NCI-H2029 (cell line): ENCODE measurements at places on chromosomes 11 and 22.

DNA sequence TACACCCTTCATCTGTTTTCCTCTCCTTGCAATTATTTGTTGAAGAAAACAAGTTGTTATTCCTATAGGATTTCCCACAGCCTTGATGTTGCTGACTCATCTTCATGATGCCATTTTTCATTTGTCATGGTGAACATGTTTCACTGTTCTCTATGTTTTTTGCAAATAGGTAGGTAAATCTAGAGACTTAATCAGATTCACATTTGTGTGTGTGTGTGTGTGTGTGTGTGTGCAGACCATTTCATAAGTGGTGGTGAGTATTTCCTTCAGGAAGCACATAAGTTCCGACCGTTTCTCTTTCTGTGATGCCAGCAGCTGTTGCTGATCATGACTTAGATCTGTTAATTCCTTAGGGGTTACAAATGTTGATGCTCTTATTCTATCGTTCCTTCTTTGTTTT lies 80.3 kb upstream of the IZUMO1R start:
- no peak for DNase-seq

- no peak for DNase-seq
Measured at GRCh38 chr11:100328626-100329340, 358.3 kb upstream of the ARHGAP42 start.

DNA sequence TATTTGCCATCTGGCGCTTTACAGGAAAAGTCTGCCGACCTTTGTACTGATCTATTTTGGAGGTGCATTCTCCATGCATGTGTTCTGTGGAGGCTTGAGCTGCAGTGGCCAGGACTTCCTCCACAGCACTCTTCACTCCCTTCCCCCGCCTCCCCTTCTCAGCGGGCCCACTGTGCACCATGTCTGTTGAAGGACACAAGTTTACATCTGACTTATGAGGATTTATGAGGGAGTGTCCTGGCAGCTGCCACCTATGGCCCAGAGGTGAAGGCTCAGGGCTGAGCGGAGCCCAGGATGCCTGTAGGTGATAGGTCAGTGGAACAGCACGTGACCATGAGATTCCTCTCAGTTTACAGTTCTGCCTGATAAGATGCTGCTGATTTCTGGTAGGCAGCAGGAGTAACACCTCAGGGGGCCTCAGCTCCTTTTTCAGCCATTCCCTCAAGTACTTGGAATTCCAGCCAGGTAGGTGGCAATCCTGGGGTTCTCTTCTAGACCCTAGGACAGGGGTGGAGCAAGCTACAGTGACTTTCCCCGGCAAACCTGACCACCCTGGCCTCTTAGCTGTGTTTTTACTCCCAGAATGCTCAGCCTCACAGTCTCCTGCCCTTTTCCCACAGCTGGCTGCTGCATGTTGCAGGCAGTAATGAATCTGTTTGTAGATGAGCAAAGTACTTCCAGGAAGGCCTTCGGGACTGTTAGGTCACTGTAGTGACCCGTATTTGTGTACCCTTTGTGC lies 59.9 kb downstream of the PPFIBP2 start:
- DNase-seq, result no peak

- DNase-seq, result peak; percentile 54
Measured at GRCh38 chr22:34105461-34106062, 185.3 kb upstream of the LARGE1 start.

GRCh38 chr11:23570828-23571227 lies 710.6 kb upstream of the CCDC179 start:
- DNase-seq, result no peak

DNA sequence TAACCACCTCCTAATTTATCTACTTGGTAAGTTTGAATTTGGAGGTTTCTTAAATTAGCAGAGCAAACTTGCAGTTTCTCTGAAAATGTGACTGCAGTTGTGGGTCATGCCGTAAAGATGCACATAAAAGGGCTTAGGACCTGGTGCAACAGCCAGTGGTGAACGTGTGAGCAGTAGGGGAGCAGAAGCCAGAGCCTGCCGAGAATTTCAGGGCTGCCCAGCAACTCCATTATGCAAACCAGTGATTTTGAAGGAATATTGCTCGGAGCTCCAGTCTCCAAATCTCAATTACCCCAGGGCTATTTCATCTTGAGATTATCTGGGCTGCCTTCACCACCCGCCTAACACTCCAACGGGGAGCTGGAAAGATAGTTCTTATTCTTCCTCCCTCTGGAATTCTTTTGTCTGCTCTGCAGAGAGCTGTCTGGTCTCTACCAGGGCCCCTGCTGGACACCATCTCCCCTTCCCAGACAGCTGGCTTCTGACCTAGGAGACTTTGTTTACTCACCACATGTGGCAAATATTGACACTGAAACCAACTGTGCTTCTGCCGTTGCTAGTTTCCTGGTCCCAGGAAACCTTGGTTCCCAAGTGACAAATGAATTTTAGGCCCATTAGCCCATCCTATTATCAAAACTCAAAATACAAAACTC lies 93.9 kb downstream of the DSCAML1 start:
- peak; percentile 81 for DNase-seq

DNA sequence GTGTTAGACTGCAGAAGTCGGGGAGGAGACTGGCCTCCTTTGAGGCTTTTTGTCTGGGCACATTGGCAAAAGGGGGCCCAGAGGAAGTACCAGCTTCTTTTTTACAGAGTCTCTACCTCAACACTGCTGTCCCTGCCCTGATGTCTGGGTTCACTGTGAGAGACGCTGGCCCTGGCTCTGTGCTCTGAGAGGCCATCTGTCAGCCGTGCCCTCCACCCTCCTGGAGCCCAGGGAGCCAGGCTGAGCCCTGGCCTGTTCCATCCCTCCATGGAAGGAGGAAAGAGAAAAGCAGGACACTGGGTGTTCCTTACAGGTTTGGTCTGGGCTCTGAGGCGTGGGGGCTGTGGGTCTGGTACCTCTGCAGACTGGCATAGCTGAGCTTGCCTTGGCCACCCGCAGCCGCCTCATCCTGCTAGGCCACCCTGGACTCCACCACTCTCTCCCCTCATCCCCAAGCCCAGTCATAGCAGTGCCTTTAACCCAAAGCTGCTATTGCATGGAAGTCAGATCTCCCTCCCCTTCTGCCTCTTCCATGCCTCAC lies 105.5 kb upstream of the PARVA start:
- DNase-seq, result no peak

DNA sequence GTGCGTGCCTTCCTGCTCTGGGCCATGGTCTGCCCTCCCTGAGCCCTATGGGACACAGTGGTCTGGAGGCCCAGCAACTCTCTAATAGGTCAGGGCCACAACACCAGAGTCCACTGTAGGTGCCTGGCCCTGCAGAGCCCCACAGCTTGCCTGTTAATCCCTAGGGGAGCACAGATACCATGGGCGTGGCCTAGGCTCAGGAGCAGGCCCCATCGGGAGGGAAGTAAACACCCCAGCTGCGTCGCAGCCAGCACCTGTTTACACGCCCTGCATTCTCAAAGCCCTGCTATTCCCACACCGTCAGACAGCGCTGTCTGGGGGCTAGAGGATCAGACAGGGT lies 2.5 kb downstream of the KCTD17 start:
- DNase-seq, result no peak

DNA sequence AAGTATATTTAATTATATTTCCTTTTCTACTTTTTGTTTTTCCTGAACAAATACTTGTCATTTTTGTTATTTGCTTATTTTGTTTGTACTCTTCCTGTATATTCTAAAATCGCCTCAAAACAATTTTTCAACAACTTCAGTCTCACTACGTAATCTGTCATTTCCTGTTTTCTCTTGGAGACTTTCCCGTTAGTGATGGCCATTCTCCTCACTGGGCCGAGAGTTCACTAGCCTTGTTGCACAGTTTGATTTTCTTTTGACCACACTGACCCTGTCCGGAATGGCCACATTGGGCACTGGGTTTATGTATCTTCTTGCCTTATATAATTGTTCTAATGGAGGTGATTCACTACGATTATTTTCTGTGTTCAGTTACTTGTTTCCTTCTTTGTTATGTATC lies 726.1 kb downstream of the FAM181B start:
- DNase-seq, result no peak

DNA sequence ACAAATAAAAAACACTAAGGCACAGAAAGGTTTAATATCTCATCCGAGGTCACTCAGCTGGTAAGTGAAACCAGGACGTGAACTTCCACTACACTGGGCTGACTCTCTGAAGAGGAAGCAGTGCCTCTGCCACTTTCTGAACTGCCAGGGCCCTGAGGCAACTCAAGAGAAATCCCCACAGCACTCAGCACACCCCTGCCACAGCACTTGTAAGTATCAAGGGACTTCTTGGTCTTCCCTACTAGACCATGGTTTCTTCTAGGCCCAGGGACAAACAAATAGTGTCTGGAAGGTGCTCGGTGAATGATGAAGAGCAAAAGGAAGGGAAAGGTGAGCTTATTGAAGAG lies 49.7 kb downstream of the RPL27A start:
- DNase-seq, result no peak

DNA sequence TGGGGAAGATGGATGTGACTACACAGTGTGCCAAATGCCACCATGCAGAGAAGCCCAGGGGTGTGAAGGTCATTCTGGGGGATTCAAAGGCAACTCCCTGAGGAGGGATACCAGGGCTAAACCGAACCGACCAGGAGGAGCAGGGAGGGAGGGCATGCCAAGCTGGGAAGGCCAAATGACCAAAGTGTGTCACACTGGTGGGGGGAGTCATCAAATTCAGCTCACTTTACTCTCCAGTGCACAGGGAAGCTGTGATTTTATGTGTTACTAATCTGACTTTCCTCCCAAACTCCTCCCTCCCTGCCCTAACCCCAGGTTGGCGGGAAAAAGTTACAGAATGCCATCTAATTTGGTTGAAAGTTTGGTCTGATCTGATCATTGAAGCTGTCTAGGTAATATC lies 29.7 kb upstream of the TSKU start:
- DNase-seq, result no peak

- peak; percentile 82 for DNase-seq
Measured at GRCh38 chr11:117717485-117718314, 79.3 kb downstream of the DSCAML1 start.

GRCh38 chr11:70734911-70735310 lies 336.6 kb downstream of the CTTN start:
- DNase-seq, result no peak

- DNase-seq, result no peak
Measured at GRCh38 chr22:39712751-39713525, 142.4 kb downstream of the CACNA1I start.

- DNase-seq, result no peak
Measured at GRCh38 chr11:67211656-67212436, 54.4 kb upstream of the GRK2 start.

DNA sequence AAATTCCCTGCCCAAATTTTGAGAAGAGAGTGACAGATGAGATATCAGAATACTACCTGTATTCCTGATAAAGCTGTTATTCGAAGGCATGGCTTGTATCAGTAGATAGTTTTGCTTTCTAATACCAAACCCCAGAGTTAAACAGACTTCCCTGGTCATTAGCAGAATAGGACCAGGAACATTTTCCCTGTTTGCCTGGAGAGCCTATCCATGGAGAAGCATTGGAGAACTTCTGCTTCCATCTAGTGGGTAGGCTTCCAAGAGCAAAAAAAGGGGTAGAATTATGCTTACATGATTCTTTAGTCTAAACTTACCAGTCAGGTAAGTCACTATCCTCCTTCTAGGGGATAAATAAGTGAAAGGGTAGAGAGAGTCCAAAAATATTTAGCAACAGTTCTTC lies 14.2 kb downstream of the PDE3B start:
- no peak for DNase-seq

DNA sequence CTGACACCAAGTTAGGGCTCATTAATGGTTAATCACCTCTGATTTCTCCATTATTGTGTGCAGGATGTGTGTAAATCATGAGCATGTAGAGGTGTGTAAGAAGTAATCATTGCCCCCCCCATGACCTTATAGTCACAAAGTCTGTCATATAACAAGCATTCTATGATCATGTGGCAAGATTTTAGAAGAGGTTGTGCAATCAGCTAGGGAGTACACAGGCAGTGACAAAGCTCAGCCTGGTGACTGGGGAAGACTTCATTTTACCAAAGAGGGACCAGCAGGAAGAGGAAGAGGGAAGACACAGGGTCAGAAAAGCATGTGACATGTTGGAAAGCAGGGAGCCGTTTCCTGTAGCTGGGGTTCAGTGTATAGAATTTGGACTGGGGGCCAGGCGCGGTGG lies 176.5 kb upstream of the LARGE1 start:
- no peak for DNase-seq

- no peak for DNase-seq
Measured at GRCh38 chr22:49530671-49531367, 296.9 kb downstream of the BRD1 start.

- peak; percentile 57 for DNase-seq
Measured at GRCh38 chr11:61815790-61816735, 740 bp downstream of the FADS1 start.

DNA sequence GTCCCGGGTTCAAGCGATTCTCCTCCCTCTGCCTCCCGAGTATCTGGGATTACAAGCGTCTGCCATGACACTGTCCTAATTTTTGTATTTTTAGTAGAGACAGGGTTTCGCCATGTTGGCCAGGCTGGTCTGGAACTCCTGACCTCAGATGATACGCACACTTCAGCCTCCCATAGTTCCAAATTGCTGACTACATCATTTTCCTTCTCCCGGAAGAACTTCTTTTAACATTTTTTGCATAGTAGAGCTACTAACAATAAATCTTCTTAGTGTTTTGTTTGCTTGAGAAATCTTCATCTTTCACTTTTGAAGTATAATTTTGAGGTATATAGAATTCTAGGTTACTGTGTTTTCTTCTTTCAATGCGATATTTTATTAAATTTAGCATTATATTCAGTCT lies 1415.1 kb upstream of the RAG2 start:
- DNase-seq, result no peak

DNA sequence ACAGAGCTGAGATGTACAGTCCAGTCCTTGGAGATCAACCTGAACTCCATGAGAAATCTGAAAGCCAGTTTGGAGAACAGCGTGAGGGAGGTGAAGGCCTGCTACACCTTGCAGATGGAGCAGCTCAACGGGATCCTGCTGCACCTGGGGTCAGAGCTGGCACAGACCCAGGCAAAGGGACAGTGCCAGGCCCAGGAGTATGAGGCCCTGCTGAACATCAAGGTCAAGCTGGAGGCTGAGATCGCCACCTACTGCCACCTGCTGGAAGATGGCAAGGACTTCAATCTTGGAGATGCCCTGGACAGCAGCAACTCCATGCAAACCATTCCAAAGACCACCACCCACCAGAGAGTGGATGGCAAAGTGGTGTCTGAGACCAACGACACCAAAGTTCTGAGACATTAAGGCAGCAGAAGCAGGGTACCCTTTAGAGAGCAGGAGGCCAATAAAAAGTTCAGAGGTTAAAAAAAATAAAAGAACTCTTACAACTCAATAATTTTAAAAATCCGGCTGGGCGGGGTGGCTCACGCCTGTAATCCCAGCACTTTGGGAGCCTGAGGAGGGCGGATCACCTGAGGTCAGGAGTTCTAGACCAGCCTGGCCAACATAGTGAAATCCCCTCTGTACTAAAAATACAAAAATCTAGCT lies 69.9 kb upstream of the RTL6 start:
- peak; percentile 68 for DNase-seq

GRCh38 chr11:2074266-2074825 lies 64.8 kb downstream of the IGF2 start:
- no peak for DNase-seq
